Trophoblast cell (in vitro differentiated cells and primary cell): ENCODE measurements at places on chromosomes 6 and 20.

DNA sequence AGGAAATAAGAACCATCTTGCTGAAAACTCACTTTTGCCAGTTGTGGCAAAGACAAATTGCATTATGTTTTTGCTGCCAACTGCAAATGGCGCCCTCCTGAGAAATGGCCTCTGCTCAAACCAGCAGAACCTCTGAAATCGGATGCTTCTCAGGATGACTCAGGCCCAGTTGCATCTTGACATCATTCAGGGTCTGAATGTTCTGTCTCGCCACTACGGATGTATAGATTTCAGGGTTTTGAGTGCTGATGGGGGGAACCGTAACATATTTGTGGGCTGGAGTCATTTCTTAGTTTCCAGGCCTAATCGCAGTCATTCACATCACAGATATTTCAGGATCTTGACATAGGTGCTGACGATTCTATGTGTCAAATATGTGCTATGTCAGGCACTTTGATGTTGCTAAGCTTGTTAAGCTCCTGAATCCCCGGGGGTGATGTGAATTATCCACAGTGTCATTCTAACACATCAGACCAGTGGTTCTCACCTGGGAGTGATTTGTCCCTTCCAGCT lies 207.1 kb downstream of the NFATC2 start:
- peak; percentile 93 for DNase-seq
- H3K4me1 ChIP-seq = peaks cover 6% of the 10 kb centered on the region
- H3K27me3 ChIP-seq = no peaks in the 10 kb centered on the region

GRCh38 chr6:85691478-85691877 lies 48.8 kb upstream of the SYNCRIP start:
- H3K4me1 ChIP-seq = no peaks in the 10 kb centered on the region
- H3K4me3 ChIP-seq = no peak overlapping the region
- H3K27ac ChIP-seq = no peak overlapping the region
- no peaks in the 10 kb centered on the region for H3K36me3 ChIP-seq
- DNase-seq = no peak

DNA sequence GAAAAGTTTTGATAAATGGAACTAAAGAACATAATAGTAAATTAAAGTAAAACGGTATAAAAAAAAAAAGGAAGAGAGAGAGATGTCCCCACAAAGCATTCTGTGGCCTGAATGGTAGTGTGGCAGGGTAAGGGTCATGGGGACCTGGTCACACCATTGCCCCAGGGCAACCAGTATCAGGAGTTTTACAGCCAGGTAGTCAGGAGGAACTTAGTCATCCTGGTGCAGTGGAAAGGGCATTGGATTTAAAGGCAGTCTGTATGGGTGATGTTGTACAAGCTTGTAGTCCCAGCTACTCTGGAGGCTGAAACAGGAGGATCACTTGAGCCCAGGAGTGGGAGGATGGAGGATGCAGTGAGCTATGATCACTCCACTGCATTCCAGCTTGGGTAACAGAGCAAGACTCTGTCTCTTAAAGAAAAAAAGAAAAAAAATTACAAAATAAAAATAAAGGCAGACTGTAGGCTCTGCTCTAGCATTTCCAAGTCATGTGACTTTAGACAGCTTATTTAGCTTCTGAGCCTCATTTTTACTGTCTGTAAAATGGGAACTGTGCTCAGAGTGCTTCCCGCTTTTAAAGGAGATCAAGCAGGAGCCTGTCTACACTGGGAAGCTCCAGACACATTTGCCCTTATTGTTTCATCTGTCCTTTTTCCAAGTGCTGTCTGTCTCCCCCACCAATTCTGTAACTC lies 112.8 kb upstream of the ARMC2 start:
- H3K27me3 ChIP-seq = no peaks in the 10 kb centered on the region
- peak; percentile 77 for DNase-seq
- peaks cover 51% of the 10 kb centered on the region for H3K4me1 ChIP-seq
- no peak overlapping the region for H3K4me3 ChIP-seq

GRCh38 chr6:136058852-136059251 lies 191.3 kb downstream of the MTFR2 start:
- no peaks in the 10 kb centered on the region for H3K27me3 ChIP-seq
- no peak for DNase-seq

GRCh38 chr6:112409311-112409710 lies 62.2 kb downstream of the RFPL4B start:
- H3K4me3 ChIP-seq = no peak overlapping the region
- H3K27ac ChIP-seq = no peak overlapping the region
- peaks cover 2% of the 10 kb centered on the region for H3K4me1 ChIP-seq
- no peak for DNase-seq

DNA sequence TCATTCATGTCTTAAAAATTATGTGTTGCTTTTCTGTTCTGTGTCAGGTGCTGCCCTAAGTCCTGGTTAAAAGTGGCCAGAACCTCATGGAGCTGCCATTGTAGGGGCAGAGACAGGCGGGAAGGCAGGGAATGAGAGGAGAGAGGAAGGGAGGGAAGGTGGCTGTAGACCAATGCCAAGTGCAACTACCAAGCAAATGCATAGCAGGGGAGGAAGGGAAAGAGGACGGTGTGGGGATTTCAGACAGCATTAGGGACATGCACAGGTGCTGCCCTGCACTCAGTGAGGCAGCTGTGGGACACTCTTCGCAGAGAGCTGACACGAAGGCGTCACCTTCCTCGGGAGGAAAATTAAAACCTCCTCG lies 21.0 kb downstream of the GGTLC1 start:
- no peak for DNase-seq
- no peak overlapping the region for H3K27ac ChIP-seq
- H3K36me3 ChIP-seq = no peaks in the 10 kb centered on the region
- no peak overlapping the region for H3K4me3 ChIP-seq
